Lower lobe of right lung (tissue), 2 donors: ENCODE measurements at places on chromosomes 6 and 20.

GRCh38 chr6:31007694-31008093, 2.6 kb upstream of the MUC22 start:
- DNase-seq, result no peak

DNA sequence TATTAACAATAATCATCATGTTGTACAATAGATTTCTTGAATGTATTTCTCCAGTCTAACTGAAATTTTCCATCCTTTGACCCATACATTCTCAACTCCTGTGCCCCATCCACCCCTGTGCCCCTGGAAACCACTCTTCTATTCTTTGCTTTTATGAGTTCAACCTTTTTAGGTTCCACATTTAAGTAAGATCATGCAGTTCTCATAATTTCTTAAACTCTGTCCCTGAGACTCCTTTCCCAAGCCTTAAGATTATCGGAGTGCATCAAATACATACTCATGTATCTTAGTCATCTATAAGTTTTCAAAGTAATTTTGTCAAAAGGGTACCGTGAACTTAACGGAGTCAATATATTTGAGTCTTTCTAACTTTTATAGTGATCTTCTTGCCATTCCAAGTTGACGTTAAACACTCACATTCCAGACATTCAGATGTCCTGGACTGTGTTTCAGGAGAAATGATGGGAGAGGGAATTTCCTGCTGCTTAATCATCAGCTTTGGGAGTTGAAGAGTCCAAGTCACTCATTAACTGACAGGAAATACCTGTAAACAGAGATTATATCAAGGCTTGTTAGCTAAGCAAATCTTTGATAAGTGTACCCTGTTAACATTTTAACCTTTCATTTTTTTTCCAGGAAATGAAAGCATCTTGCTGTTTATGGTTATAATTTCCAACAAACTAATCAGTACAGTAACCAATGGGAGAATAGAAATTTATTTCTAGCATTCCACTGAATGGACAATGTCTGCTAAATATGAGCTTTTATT, 73.3 kb downstream of the ADGRG6 start:
- DNase-seq, result no peak

DNA sequence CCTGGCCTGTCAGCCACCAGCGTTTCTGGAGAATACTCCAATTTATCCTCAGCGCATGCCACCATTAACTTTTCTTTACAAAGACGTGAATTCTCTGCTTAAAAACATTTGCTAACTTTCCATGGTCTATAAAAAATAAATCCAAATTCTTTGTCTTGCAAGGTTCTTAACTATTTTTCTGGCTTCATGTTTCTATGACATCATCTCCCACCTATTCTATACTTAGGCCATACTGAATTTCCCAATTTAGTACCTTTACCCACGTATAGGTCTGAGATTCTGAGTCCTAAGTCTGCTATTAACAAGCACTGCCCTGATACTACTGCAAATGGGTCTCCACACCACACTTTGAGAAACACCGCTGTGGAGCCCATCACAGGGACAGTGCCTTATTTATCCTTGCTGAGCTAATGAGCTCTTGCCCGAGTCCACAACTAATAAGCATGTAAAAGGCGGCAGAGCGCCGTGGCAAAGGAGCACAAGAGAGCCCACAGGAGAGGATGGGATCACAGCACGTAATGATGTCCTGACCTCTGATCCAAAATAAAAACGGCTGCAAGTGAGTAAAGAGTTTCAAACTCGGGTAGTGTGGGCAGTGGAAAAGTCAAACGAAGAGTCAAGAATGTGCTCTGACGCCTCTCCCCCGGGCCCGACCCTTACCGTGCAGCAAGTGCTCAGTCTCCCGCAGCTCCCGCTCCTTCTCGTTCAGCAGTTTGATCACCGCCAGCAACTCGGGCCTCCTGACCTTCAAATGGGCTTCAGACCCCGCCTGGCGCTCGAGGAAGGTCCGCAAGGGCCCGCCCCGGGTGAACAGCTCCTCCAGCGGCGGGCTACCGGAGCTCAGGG, 519 bp downstream of the MTRF1L start:
- DNase-seq, result no peak

DNA sequence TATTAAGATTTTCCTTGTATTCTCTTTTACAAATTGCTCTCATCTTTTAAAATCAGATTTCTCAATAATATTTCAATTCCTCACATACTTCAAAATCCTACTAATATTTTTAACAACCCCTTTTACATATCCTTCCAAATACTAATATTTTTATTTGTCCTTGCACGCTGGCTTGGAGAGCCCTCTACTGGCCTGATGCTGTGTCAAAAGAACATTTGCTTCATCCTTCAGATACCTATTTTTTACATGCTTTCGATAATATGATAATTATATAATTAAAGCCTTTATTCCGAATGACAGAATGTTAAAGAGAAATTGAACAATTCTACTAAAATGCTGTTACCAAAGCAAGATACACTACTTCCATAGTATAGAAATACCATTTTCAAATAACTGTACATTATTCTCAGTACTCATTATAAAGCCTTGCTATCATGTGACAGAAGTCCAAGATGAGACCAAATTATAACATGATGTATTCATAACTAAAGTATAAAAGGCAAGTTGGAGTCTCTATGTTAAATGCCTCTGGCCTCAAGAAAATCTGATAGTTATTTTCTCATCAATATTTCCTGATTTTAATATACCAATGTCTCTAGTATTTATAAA, 39.0 kb upstream of the PLN start:
- DNase-seq, result no peak

DNA sequence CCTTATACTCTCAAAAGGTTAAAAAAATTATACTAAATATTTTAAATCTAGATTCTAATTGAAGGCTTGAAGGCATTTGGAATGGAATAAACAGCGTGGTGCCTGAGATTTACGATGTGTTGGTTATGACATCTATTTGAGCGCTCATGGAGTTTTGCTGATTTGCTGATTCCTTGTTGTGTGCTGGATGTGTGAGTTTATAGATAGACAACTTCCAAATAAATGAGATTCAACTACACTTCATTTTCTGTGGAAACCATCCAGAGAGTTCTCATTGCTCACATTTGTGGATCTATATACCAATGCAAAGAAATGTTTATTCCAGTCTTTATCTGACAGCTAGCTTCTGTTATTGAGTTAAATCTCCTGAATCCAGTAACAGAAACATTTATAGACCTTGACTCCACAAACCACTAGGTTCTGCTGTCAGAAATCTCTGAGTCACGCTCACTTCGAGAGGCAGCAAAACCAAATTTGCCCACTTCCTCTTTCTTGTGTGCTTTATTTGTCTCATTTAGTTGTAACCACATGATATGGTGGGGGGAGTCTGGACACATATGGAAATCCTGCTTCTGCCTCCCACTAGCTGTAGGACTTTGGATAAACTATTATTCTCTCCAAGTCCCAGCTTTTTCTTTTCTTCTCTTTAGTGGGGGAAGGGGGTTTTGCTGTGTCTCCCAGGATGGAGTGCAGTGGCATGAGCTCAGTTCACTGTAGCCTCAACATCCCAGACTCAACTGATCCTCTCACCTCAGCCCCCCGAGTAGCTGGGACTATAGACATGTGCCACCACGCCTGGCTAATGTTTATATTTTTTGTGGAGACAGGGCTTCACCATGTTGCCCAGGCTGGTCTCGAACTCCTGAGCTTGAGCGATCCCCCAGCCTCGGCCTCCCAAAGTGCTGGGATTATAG, 54.5 kb downstream of the IPCEF1 start:
- no peak for DNase-seq

DNA sequence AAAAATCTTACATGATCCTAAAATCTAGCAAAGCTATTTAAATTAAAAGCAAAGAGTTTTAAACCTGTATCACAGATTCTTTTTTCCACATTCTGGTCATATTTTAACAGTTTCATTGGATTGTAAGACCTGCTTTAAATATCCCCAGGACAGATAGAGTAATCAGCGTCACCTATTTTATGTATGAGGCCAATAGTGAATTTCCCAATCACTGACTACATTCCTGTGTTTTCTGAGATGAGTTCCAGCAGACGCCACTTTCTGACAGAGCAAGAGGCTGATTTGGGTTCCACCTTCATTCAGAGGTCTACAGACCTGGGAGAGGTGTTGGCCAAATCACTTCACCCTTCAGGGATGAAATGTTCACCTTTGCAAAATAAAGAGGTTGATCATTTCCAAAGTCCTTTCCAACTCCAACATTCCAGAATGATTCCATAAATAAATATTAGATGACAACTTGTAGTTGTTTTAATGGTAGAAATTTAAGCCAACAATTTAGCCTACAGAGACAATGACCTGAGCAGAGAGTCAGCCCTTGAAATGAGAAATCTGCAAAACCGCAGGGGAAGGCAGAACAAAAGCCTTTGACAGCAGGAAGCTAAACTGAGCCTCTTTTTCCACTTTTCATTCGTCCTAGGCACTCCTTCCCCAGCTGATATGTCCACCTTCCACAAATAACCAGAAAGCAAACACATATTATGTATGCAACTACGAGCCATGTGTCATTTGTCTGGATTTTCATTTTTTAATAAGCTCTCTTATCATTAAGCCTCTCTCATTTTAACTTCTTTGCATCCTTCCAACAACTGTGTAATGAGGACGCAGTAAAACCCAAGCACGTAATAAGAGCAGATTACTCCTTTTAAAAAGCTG, 105.2 kb downstream of the TFAP2A start:
- no peak for DNase-seq

DNA sequence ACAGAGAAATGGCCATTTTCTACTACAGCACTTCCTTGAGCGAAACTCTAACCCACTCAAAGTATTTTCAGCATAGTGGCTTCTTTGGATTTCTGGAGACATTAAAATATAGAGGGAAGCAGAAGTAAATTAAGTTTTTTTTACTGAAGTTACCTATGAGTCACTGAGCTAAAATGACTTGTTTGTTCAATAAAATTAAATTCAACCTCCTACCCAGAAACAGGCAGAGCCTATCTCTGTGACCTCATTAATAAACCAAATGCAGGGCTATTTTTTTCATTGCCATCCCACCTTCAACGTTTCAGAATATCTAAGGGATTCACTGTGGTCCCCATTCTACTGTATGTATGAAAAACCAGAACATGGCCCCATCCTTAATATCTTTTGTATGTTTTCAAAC, 133.0 kb downstream of the MTFR2 start:
- no peak for DNase-seq

GRCh38 chr6:23533944-23534343, 592.1 kb upstream of the NRSN1 start:
- DNase-seq, result no peak

GRCh38 chr6:4021854-4022695, 56.9 kb downstream of the FAM217A start:
- no peak for DNase-seq

DNA sequence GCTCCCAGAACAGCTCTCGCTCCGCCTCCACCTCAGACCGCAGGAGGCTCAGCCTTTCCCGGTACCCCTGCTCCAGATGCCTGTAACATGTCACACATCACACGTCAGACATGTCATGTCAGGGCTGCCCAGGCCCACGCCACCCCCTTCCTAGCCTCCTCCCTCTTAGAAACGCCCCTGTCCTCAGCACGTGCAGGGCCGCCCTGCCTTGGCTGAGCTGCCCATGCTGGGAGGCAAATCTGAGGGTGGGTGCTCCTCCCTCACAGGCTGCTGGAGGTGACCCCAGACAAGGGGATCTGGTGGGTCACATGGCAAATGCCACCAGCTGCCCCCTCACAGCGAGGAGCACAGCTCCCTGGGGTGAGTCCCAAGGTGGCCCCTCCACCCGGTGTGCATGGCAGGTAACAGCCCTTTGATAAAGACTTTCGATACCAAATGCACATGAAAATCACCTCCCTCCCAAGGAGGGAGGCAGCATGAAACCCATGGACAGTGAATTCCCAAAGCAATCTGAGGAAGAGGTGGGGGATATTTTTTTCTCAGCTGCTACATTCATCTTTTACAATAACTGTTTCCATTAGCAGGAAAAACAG, 84.1 kb downstream of the GINS1 start:
- no peak for DNase-seq

- no peak for DNase-seq
These were observed 81.3 kb upstream of the BMP2 start for GRCh38 chr20:6686171-6686570.
